ENCODE measurements at places on chromosomes 11 and 22. TPM values are rescaled to one million over a fixed set of nuclear protein-coding genes. Genes with fewer than 3 reads are reported as not detected.

The FAM180B gene
- total RNA-seq, result not detected

The NXPE2 gene
- total RNA-seq, result not detected

The LMO2 gene
- 0.37 TPM for total RNA-seq

The MFRP gene
- not detected for total RNA-seq

The GGT5 gene
- total RNA-seq, result 5.1 TPM

The OR10A2 gene
- total RNA-seq, result not detected

The CACNA1I gene
- 0.08 TPM for total RNA-seq

The DMC1 gene
- 5.0 TPM for total RNA-seq

The POU2AF1 gene
- total RNA-seq, result not detected

The APOBEC3B gene
- total RNA-seq, result 25.9 TPM

The GGTLC3 gene
- total RNA-seq, result not detected

The OR8A1 gene
- total RNA-seq, result not detected

The IGLL5 gene
- not detected for total RNA-seq

The PARVG gene
- not detected for total RNA-seq

The CRYBB3 gene
- total RNA-seq, result 0.09 TPM

The MRGPRX4 gene
- not detected for total RNA-seq

The CCDC34 gene
- total RNA-seq, result 22.7 TPM

The BIK gene
- total RNA-seq, result 1.7 TPM

The ACRV1 gene
- total RNA-seq, result 0.12 TPM

The KCNK4 gene
- total RNA-seq, result not detected

The IGSF22 gene
- not detected for total RNA-seq

The UCP3 gene
- 0.92 TPM for total RNA-seq

The ZDHHC5 gene
- total RNA-seq, result 75.4 TPM

The PDE3B gene
- 2.7 TPM for total RNA-seq

The RIBC2 gene
- total RNA-seq, result 2.4 TPM

All from A549 treated with AZD2906 at 1 μM for 4 hours (cell line).